ENCODE measurements at places on chromosomes 2 and 18.

DNA sequence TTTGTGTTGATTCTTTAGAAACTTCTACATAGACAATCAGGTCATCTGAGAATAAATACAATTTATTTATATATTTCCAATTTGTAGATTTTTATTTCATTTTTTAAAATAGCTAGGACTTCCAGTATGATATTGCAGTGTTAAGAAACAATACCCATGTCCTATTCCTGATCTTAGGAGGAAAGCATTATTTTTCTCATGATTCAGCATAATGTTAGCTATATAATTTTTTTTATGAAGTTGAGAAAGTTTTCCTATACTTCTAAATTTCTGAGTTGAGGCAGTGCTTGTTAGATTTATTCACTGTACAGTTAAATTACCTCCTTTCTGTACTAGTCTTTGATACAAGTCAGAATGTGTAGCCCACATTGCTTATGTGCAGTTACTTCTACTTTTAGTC, 595.7 kb upstream of the HS6ST1 start:
- no peak for DNase-seq

DNA sequence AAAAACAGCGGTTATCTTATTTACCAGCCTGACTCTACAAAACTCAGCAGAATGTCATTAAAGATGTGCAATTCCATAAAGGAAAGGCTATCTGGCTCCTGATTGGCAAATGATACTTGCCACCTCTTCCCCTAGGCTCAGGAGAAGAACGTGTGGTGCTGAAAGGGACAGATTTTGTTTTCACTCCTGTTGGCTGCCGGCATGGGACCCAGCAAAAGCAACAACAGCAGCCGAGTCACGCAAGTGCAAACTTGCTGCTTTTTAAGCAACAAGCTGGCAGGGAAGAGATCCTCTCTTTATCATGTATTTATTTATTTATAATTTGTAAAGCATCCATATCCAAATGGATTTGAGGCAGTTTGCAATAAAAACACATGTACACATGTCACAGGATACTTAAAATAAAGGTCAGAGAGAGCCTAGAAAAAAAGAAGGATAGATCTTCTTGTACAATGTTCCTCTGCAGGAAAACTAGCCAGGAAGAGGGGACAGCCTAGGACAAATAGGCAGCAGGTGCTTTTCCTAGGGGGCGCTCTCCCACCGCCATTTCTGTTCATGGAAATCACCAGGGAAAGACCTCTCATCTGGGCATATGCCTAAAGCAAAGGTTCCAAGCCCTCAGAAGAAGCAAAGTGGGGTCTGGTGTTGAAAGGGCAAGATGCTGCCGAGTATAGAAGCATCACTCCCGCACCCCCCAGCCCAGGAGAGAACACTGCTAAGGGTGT, 799.3 kb downstream of the BCL11A start:
- DNase-seq, result no peak

DNA sequence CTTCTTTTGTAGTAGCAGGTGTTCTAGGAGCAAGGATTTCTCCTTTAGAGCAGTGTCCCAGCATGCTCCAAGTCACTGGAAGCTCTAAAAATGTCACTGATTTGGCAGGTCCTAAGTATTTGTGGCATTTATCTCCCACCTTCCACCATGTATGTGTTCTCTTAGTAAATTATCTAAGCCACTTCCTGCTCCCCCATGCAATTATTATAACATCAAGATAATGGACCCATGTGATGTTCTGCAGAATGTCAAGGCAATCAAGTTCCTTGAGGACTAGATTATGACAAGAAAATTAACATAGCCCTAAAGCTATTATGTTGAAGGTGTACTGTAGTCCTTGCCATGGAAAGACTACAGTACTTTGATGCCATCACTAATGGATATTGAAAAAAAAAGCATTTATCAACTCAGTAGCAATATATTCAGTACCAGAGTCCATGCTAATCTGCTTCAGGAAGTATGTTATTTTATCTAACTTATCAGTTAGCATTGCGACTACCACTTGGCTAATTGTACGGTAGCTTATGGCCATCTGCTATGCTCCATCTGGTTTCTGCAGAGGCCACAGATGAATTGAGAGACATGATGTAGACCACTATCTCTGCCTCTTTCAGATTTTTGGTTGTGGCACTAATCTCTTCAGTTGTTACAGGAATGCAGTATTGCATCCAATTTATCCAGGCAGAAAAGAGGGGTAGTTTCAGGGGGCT, 56.7 kb downstream of the GPR39 start:
- no peak for DNase-seq

DNA sequence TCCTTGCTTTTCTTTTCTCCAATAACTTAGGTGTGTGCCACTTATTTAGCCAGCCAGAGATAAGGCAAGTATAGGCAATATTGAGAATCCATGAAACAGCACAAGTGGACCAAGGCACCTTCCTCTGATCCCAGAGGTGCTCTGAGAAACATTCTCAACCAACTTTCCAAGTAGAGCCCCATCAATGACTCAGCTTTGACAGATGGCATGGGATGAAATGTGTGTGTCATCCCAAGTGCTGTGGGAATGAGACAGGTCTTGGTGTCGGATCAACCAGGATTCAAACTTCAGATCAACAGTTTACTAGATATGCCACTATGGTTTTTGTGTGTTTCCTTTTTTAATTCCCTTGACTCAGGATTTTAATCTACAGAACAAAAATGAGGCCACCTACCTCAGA, 164.0 kb downstream of the GRB14 start:
- DNase-seq, result no peak

- no peak for DNase-seq
Observed at GRCh38 chr2:14944562-14945346, 312.2 kb downstream of the LRATD1 start.

Data from adrenal gland (tissue), 19 donors.